ENCODE measurements at places on chromosomes 6 and 20.

GRCh38 chr6:33313105-33313708, 671 bp downstream of the TAPBP start:
- DNase-seq = no peak

DNA sequence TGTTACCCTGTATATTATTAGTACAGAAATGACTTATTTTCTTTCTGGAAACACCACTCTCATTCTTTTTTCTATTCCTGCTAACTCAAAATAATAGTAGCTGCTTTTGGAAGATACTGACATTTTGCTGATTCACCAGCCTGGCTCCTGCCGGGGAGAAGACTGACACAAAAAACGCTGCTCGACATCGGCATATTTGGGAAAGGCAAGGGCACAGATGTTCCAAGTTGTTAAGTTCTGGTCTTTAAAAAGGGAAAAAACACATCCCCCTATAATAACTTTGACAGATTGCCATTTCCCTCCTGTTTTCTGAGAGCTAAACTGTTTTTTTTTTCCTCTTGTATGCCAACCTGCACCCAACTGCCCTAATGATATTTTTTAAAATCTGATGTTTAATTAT, 55.4 kb downstream of the CTNNBL1 start:
- DNase-seq = no peak

GRCh38 chr6:113414511-113414910, 442.6 kb upstream of the MARCKS start:
- DNase-seq = no peak

DNA sequence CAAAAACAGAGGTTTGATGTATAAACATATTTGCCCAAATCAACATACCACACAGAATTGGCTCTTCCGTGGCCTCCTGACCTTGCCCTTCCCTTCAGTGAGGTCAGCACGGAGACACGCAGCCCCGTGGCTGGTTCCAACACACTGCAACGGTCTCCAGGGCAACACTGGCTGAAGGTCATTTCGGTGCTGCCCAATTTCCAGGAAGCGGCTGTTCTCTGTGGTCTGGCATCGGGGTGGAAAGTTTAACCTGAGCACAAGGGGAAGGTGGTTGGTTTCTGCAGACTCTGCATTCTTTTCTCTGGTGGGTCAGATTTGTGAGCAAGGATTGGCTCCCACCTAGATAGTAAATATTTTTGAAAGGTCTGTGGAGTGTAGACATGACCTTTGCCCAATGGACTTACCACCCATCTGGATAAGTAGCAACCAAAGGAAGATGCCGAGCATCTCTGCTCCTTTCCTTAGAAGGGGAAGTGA, 177.6 kb upstream of the PHACTR1 start:
- no peak for DNase-seq

GRCh38 chr6:141510803-141511202, 621.9 kb upstream of the GJE1 start:
- no peak for DNase-seq
